T-helper 17 cell (primary cell): ENCODE measurements at places on chromosomes 5 and 9. TPM values are rescaled to one million over a fixed set of nuclear protein-coding genes. Genes with fewer than 3 reads are reported as not detected.
A peak's percentile ranks its signal among the peaks of the same experiment; 100 is the strongest.

- H3K4me3 ChIP-seq: no peak overlapping the region
- peaks cover 7% of the 10 kb centered on the region for H3K4me1 ChIP-seq
- peaks cover 24% of the 10 kb centered on the region for H3K27me3 ChIP-seq
Measured at GRCh38 chr5:154087260-154087659, 48.5 kb downstream of the MFAP3 start.

DNA sequence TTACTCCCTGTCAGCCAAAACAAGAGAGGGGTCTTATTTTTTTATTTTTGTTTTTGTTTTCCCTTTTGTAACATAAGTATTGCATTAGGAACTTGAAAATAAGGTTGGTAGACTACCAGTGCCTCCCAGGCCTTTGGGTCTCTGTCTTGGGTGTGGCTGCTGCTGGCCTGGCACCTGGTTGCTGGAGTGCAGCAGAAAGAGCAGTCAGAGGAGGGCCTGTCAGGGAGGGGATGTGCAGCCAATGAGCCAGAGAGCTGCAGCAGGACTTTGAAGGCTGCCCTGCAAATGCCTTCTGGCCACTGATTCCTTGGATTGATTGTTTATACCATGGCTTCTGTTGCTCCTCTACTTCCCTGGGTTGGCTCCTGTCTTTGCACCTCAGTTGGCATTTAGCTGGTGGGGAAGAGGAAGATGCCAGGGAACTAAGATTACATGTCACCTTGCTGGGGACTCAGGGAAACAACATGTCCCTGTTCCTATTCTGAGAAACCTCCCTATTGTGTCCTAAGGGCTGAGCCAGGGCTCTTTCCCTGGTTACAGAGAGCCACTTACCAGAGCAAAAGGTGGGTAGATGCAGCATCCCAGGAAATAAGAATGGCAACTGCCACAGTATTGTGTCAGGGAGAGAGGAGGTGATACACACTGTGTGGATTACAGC, 66.6 kb downstream of the ANGPTL2 start:
- H3K36me3 ChIP-seq: no peaks in the 10 kb centered on the region
- peaks cover 16% of the 10 kb centered on the region for H3K4me1 ChIP-seq
- no peak overlapping the region for H3K27ac ChIP-seq

The HARS2 gene
- 33.5 TPM for total RNA-seq

The SLC25A2 gene
- 0.70 TPM for total RNA-seq

GRCh38 chr9:121963528-121963995, 129.5 kb downstream of the TTLL11 start:
- no peaks in the 10 kb centered on the region for H3K27me3 ChIP-seq
- no peak for DNase-seq
- H3K4me3 ChIP-seq: no peak overlapping the region
- no peak overlapping the region for H3K27ac ChIP-seq
- H3K36me3 ChIP-seq: peaks cover 2% of the 10 kb centered on the region
- no peaks in the 10 kb centered on the region for H3K4me1 ChIP-seq

DNA sequence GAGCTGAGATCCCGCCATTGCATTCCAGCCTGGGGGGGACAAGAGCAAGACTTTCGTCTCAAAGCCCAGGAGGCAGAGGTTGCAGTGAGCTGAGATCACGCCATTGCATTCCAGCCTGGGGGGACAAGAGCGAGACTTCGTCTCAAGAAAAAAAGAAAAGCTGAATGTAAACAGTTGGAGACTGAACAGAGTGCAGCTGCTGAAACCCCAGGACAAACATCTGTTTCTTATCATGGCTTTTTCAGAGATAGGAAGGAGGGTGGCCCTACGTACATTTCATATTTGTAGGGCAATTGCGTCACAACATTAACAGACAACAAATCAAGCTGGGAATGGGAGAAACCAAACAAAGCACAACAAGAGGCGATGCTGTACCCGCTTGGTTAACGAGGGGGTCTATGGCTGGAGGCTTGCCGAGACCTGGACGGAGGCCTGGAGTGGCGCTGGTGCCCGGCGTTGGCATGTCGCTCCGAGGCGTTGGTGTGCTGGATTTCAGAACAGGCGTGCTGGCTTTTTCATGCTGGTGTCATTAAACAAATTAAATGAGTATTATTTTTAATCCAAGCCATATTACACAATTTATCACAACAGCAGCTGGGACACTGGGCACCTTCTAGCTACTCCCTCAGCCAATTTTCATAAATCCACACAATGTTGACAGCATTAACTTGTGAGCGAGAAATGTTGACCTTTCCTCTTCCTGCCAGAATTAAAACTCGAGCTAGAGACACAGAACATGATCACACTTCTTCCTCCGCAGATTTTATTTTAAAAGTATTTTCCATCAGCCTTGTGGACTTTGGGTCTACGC, 76.1 kb downstream of the TLE1 start:
- H3K4me3 ChIP-seq: no peak overlapping the region
- H3K27ac ChIP-seq: no peak overlapping the region
- H3K4me1 ChIP-seq: peaks cover 4% of the 10 kb centered on the region
- no peaks in the 10 kb centered on the region for H3K36me3 ChIP-seq
- no peak for DNase-seq

The PCDHGA4 gene
- total RNA-seq: 0.12 TPM

DNA sequence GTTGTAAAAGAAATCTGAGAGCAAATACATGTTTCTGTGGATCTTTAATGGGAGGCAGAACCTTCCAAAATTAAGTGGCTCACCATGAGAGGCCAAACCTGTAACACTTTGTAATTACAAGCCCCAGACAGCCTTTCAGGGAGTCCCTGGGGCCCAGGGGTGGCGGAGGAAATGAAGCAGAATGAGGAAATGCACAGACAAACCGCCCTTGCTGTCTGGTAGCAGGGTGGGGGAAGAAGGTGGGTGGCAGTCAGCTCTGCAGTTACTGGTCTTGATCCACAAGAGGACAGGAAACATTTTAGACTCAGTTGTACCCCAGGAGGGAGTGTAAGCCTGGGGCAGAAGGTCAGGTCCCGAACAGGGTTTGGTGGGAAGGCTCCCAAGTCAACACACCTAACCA, 6.5 kb downstream of the ARL14EPL start:
- H3K27me3 ChIP-seq: peaks cover 56% of the 10 kb centered on the region
- H3K4me3 ChIP-seq: no peak overlapping the region
- peak overlapping the region; percentile 53 for H3K27ac ChIP-seq
- no peaks in the 10 kb centered on the region for H3K4me1 ChIP-seq
- H3K36me3 ChIP-seq: peaks cover 5% of the 10 kb centered on the region
- DNase-seq: no peak

DNA sequence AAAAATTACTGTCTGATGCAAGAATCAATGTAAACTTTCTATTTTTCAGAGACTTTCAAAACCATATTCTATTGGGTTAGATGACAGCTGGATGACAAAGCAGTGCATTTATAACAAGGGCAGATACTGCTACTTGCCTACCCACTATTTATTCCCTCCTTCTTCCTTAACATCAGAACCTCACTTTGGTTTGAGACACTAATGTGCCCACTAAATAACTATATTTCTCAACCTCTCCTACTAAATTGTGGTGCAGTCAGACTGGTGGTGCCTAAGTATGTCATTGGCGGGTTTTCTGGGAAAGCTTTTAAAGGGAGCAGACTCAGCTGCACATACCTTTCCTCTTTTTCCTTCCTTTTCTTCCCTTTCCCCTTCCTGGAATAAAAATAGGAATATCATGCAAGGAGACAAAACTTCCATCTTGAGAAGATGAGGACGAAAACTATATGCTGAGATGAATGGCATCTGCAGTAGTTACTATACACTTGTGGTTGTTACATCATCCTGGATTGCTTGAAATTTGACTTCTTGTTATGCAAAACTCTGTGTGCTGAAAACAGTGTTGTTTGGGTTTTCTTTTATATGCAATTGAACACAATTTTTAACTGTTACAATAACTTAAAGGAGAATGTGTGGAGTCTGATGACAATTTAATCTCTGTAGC, 43.8 kb downstream of the PRR16 start:
- no peak overlapping the region for H3K27ac ChIP-seq
- H3K27me3 ChIP-seq: no peaks in the 10 kb centered on the region
- no peak for DNase-seq
- no peaks in the 10 kb centered on the region for H3K4me1 ChIP-seq

- H3K27me3 ChIP-seq: no peaks in the 10 kb centered on the region
- peak within 1 kb of the TSS; percentile 96 for H3K27ac ChIP-seq
- H3K4me1 ChIP-seq: peaks cover 27% of the 10 kb centered on the region
- peak within 1 kb of the TSS; percentile 98 for H3K4me3 ChIP-seq
Measured at GRCh38 chr5:65926276-65926783, at the start of gene ERBIN. TSS of gene ERBIN (plus strand) at chr5:65926575. CDS start at chr5:65992719, 66,144 bp downstream.

GRCh38 chr5:34867660-34868059, 28.7 kb downstream of the TTC23L start:
- peaks cover 5% of the 10 kb centered on the region for H3K27me3 ChIP-seq
- H3K36me3 ChIP-seq: no peaks in the 10 kb centered on the region
- no peak for DNase-seq
- H3K4me3 ChIP-seq: no peak overlapping the region
